ENCODE measurements at places on chromosomes 13 and 19.
A peak's percentile ranks its signal among the peaks of the same experiment; 100 is the strongest.

GRCh38 chr19:3176715-3177501 lies 1.7 kb upstream of the S1PR4 start:
- peak; percentile 49 for DNase-seq

DNA sequence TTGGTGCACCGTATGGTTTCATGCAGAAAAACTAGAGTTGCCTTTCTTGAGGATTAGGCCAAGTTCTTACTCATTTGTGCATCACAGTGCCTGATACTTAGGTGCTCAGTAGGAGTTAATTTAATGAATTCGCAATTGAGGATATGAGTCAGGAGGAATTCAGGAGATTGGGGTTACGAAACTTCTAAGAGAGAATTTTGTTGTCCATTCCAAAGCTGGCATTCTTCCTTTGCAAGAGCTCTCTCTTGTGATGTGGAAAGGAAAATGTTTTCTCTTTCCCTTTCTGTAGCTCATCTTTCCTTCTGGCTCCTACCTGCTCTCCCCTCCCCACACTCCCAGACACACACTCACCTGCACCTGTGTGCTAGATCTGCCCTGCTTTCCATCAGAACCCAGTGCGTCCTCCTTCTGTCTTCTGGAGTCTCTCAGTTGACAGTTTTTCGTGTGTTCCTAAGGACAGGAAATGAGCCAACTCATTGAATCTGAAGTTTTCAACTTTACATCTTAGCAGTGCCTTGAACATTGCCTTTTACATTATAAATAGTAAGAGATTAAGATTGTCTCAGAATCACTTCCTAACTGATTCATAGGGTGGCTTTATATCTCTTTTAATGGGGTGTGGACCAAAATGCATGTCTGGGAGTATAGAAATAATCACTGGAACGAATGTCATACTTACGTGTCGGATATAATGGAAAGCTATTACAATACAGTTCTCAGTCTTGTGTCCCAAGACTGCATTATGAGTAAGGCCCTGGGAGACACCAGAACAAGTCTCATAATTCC lies 19.7 kb upstream of the ERCC5 start:
- DNase-seq = no peak

DNA sequence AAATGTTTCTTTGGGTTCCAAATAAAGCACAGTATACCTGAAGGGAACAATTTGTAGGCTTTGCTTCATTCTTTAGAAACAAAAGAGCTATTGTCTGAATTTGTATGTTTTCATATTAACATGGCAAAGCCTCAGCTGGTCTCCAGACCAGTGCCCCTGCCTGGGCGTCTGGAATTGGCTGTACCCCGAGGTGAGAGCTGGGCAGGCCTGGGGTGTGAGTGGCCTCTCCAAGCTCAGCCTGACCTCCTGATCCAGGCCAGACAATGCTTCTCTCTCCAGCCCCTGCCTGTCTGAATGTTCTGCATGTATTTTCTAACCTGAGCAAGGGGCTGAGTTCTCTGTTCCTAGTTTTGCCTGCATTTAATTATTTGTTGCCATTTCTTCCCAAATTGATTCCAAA lies 66.3 kb upstream of the MCF2L start:
- DNase-seq = no peak

DNA sequence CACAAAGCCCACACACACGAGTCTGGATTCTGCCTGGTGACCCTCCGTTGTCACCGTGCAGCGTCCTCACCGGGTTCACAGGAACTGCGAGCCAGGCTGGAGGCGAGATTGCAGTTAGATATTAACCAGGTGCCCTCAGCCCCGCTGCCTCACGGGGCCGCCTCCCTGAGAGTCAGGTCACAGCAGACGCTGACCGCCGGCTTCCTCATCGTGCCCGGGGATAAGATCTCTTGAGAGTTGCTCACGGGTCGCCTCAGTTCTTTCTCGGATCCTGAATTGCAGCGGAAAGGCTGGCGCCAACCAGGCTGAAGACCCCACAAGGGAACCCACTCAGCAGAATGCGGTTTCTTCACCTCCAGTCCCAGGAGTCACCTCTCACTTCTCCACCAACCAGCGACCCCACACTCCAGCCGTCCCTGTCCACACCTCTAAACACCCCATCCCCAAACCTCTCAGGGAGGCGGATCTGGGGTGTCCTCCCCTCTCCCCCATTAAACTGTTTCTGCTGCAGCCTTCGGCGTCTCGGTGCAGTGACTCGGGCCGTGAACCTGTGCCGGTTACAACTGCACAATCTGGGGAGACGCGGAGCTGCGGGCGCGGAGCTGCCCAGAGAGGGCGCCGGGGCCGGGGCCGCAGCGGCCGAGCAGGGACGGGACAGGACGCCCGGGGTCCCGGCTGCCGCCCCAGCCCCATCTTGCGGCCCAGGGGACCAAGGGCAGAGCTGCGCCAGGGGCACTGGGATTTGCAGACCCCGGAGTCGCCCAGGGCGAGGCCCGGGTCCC lies 591 bp downstream of the ZNF823 start:
- DNase-seq = no peak

- no peak for DNase-seq
Measured at GRCh38 chr13:106602178-106602577, 34.2 kb upstream of the ARGLU1 start.

DNA sequence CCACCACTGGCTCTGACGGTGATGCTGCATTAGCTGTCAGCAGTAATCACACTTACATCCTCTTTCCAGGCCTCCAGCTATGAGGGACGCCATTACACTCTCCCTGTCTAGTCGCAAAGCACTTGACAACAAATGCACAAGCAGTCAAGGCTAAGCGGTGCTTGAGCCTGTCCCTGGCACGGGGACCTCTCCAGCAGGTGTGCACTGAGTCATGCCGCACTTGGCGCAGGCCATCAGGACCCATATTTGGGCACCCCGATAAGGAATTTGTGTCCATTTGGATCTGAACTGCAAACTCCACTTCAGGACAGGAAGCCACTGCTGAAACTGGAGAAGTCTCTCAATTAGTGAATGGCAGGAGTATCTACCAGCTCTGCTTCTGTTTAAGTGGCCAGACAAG lies 301.9 kb upstream of the OBI1 start:
- DNase-seq = no peak

DNA sequence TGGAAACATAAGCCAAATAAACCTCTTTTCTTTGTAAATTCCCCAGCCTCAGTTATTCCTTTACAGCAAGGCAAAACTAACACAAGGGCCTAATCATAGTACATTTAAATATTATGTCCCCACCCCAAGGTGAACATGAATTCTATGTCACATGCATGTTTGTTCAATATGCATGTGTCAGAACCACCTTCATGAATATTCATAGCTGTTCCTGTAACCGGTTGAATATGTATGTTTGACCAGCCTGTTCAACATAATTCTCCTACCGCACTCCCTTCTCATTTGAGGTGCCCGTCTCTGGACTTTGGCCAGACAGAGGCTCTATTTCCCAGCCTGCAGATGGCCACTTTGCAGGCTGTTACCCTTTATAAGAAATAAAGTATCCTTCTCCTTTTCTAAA lies 769.4 kb upstream of the SLITRK1 start:
- no peak for DNase-seq

DNA sequence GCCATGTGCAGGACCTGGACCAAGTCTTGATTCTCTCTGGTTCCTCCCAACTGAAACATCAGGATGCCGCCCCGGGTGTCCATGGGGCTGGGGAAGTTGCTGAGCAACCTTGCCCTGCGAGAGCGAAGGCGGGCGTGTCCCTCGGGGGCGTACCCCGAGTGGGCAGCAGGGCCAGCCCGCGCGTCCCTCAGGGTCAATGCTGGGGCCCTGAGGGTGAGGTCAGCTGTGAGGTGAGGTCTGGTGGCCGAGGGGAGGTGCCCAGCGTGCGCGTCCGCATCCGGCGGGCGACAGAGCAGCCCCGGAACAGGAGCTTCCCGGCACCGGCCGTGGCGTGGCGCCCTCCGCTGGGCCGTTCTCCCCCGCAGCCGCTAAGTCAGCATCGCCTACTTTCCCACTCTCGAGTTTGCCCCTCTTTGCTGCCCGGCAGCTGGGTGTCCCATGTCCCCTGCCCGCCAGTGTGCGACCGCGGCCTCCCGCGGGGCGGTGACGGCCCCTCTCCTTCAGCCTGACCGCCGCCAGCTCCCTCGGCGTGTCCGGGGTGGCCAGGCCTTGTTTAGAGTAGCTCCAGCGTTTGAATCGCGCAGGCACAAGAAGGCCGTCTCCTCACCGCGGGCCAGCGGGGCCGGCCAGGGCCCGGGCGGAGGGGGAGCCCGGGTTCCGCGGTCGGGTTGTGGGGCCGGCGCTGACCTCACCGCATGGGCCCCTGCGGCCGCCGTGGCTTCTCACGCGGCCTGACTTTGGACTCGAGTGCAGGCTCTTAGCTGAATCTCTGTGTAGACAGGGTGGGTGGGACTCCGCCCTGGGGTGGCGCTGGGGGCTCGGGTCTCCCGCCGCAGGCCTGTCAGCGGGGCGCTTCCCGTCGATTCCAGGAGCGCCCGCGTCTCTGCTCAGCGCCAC lies 33.0 kb downstream of the GJA3 start:
- no peak for DNase-seq

DNA sequence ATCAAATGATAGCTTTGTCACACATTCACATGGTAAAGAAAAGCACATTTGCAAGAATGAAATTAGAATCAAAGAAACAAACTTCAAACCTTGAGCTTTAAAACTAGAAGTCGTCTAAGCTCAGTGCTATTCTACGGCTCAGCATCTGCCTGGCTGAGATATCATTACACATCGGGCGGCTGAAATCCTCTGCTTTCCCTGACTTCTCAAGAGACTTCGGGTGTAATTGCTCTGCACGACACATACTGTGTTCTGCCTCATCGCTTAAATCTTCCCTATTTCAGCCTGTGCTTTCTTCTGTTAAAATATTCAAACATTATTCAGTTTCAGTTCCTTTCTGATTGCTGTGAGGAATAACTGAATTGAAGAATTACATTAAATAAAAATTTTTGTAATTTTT lies 265.3 kb downstream of the NALCN start:
- DNase-seq = no peak

DNA sequence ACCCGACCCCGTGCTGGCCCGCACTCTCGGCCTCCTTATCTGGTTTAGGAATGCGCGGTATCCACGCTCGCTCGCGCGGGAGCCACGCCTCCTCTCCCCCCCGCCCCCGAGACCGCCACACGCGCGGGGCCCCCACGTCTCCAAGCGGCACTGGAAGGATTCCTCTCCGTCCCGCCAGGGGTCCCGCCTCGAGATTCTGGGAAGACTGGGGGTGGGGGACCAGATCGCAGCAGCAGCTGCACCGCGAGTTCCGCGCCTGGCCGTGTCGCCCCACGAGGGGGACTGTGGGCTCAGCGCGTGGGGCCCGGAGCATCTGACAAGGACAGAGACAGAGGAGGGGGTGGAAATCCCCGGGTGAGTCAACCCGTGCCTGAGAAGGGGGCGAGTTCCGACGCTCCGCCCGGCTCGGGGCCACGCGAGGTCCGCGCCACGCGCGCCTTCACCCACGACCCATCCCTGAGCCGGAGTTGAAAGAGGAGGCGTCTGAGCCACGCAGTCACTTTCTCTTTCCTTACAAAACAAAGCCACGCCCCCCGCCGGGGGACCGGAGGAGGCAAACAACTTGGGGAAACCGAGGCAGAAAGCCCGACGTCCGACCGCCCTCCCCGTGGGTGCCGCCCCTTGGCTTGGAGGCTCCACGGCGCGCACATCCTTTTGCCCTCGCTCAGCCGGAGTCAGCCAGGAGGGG lies 814 bp downstream of the S1PR2 start:
- peak; percentile 45 for DNase-seq
